Amygdala (tissue), 56 donors: ENCODE measurements at places on chromosomes 7 and 10.
A peak's percentile ranks its signal among the peaks of the same experiment; 100 is the strongest.

GRCh38 chr7:73308074-73308664, 457 bp downstream of the NSUN5 start:
- DNase-seq = no peak

DNA sequence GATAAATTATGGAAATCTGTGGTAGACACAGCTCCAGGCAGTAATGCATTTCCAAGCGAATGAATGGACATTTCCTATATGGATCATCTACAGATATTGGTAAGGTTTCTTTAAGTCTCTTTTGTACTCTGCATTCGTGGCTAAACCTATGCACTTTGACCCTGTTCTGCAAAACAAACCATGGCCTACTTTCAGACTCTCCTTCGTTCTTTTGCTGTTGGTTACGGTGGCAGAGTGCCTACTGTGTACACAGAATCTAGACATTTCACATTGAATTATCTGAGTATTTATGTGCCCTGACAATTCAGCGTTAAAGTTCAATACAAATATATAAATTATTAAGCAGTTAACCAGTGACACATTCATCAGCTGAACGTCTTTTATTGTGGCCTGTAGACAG, 93.3 kb downstream of the MGMT start:
- no peak for DNase-seq

- no peak for DNase-seq
Observed at GRCh38 chr7:129832282-129832681, 120.5 kb downstream of the UBE2H start.

DNA sequence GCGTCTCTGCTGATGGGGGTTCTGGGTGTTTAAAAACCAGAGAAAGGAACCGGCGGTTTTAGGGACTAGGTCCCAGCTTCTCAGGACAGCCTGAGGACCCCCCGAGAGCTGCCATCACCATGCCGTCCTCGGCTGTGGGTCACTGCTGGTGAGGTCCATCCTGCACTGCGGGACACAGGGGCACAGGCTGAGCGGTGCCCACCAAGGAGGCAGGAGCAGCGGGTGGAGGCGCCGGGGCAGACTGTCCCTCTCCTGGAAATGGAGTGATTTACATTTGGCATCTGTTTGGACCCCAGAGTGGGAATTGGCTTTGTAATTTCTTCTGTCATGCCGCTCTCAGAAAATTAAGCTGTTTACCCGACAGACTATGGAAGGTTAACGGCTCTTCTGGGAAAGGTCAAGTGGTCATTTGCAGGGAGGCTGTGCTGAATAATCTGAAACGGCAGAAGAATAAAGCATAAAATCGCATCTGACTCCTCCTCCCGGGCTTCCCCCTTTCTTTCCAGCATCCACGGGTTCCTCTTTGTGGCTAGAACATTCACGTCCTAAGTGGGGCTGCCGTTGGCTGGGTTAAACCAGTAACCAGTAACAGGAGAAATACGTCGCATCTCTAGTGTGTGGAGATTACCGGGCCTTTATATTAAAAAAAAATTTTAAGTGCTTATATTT, 31.7 kb downstream of the LHPP start:
- no peak for DNase-seq

GRCh38 chr7:20588678-20589077, 26.8 kb upstream of the ABCB5 start:
- DNase-seq = no peak

GRCh38 chr7:100694098-100694745, at the start of gene GIGYF1:
GIGYF1 (minus strand) TSS chr7:100694250; CDS start chr7:100688238, 6,012 bp downstream.
- DNase-seq = peak; percentile 50

DNA sequence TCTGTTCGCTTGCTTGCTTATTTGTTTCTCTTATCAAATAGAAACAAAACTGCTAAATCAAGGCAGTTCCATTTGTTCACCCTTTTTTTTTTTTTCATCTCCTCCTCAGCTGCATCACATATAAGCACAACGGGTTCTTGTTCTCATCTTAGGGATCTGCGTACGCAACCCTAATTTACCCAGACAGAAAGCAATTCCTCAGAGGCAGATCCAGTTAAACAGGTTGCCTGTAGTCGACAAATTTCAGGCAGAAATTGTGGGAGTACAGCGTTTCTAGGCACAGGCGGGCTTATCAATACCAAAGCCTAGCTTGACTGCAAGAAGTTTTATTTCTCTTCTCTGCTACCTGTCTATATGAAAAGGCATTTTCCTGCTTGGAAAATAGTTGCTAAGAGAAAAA, 565.4 kb downstream of the NXPH1 start:
- DNase-seq = no peak

DNA sequence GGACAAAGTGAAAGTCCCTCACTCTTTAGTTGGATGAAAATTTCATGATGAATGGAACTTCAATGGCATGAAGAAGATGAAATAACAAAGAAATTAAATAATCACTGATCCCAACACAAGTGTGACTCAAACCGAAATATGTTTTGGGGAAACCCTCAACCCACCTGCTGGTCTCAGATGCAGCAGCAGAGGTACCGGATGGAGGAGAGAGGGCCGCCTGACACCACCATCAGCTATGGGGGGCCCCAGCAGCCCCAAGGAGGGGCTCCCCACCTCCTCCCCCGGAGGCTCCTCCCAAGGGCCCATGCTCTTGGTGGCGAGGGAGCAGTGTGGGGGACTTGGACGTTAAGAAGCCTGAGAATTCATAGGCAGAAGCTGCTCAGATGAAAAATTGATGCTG, 137.2 kb upstream of the ADARB2 start:
- no peak for DNase-seq

GRCh38 chr7:81272176-81272575, 353.3 kb upstream of the SEMA3C start:
- no peak for DNase-seq

- DNase-seq = no peak
Observed at GRCh38 chr7:94414481-94414880, 19.8 kb downstream of the COL1A2 start.

GRCh38 chr7:69681181-69681580, 82.9 kb downstream of the AUTS2 start:
- DNase-seq = no peak

- no peak for DNase-seq
Observed at GRCh38 chr7:19404912-19405329, 259.7 kb upstream of the FERD3L start.

DNA sequence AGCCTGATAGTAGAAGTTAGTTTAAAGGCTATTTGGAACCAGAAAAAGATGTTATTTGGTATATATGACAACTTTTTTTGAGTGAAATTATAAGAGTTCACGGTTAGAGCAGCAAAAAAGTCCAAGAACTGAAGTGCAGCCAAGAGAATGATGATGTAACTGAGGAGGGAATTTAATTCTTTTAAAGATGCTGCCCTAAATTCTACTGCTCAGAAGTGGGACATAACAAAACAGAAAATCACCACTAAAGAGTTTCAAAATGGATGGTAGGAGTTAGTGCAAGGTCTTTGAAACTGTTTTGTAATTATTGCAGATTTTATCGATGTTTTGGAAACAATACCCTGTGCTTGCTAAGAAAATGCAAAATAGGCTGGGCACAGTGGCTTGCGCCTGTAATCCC, 6.5 kb downstream of the SAMD8 start:
- DNase-seq = no peak

GRCh38 chr10:94358480-94358879, 4.3 kb downstream of the NOC3L start:
- DNase-seq = no peak

DNA sequence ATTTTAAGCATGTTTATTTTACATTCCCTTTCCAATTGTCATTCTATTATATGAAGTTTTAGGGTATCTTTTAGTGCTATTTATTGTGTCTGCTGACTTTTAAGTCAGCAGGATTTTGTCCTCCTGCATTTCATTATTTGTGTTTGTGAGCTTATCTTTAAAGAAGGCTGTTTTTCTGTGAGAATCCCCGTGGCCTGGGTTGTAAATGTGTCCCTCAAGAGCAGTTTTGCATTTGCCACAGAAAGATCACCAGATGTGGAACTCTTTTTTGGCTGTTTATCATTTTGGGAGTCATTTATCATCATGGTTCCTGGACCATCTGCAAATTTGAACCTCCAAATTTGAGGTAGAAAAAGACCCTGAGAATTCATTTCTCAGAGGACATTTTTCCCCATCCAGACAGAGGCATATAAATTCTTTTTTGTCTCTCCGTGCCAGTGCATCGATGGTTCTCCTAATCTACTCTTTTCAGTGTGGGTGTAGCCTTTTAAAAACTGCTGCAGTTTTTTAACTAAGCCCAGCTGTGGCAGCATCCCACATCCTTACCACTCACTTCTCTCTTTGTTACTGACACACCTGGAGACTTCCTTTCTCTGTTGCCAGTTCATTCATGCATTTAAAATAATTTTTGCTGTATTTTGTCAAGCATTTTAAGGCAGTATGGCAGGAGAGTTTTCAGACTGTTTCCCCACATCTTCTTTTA, 20.1 kb upstream of the MTURN start:
- no peak for DNase-seq

- no peak for DNase-seq
Observed at GRCh38 chr10:121323443-121323842, 274.8 kb downstream of the FGFR2 start.

DNA sequence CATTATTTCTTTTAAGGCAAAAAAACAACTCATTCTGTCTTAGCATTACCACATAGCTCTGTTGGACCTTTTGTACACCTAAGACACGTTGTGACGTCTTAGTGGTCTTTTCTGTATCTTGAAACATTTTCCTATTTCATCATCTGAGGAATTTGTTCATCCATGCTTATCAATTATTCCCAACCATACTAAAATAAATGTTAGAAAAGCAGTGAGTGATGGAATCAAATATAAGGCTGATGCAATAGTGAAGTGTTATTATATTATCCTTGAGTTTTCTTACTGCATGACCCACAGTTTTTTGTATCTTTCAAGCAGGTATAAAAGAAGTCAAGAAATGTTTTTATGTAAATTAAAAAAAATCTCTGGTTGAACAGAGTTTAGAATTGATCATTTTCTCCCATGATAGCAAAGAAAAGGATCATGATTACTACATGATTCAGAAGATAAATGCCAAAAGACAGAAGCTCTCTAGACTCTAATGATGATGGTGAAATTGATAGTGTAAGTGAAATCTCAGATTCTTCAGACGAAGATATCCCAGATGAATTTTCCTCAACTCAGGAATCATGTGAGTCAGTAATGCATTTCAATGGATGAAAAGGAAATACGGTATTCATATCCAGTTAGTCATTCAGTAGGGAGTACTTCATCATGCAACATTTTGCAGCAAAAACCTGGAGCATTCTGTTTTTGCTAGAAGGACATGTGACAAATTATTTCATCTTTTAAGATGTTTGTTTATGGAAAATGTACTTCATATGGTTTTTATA, 51.4 kb downstream of the CELF2 start:
- no peak for DNase-seq

DNA sequence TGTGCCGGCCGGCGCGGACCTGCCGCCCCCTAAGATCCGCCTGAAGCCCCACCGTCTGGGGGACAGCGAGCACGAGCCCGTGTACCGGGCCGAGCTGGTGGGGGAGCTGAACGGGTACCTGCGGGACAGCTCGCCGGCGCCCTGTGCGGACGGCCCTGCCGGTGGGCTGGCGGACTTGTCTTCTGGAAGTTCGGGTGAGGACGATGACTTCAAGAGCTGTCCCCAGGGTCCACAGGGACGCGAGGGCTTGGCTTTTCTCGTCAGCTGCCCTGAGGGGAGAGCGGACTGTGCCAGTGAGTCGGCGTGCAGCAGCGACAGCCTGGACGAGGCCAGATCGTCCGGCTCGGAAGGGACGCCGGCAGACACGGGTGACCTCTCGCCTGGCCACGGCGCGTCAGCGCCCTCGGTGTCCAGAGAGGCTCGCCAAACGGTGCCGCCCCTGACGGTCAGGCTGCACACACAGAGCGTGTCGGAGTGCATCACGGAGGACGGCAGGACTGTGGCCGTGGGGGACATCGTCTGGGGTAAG, 8.5 kb downstream of the PWWP2B start:
- DNase-seq = no peak

- no peak for DNase-seq
Observed at GRCh38 chr10:1189166-1190051, 133.2 kb downstream of the WDR37 start.

- DNase-seq = no peak
Observed at GRCh38 chr10:114131094-114131493, 42.9 kb downstream of the CCDC186 start.

- no peak for DNase-seq
Observed at GRCh38 chr10:61842755-61843497, 58.6 kb upstream of the ARID5B start.

GRCh38 chr10:13659887-13660550, 73.3 kb downstream of the PRPF18 start:
- peak; percentile 39 for DNase-seq

GRCh38 chr10:127535802-127536515, 13.2 kb upstream of the NPS start:
- DNase-seq = no peak

DNA sequence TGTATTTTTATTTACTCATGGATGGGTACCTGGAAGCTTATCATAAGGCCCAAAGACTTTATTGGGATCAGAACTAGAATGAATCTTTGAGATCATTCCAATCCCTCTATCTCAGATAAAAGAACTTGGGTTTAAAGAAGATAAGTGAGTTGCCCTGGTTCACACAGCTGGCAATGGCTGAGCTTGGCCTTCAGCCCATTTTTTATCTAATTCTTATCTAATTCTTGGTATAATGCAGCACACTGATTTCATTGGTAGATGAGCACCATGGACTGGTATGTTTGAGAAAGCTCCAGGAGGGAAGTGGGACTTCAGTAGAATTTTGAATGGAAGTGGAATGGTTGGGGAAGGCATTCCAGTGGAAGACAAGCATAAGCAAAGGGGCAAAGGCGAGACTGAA, 558.9 kb downstream of the REEP3 start:
- DNase-seq = no peak

DNA sequence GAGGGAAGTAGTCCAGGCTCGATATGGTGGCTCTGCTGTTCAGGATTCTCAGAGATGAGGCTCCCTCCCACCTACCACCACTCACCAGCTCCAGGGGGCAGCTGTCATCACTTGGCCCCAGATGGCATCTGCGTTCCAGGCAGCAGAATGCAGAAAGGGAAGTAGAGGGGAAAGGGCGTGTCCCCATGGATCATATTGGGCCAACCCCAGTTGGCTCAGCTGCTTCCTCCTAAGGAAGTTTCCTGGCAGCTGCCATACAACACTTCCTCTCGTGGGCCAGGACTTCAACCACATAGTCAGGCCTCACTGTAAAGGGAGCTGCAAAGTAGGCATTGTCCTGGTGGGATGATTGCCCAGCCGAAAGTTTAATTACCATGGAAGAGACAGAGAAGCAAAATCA, 1.6 kb upstream of the TEX36 start:
- DNase-seq = no peak

- DNase-seq = no peak
Observed at GRCh38 chr10:92832998-92833650, 15.2 kb upstream of the EXOC6 start.

DNA sequence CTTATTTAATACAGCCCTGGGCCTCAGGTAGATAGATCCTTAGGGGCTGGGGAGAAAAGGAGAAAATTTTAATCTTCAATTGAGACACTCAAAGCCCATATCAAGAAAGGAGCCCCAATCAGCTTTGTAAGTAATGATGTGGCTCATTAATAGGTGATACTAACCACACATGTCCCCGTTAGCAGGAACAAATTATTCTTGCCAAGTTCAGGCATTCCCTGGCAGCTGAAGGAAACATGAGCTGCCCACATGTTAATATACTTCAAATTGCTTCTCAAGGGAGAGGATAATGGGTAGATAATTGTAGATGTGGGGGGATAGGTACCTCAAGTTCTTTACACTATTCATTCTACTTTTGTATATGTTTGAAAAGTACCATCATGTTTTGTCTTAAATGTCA, 14.5 kb downstream of the IFIT5 start:
- no peak for DNase-seq
